ENCODE measurements at places on chromosomes 4 and X.

- no peak for DNase-seq
Observed at GRCh38 chr4:75841641-75842520, 60.4 kb downstream of the PPEF2 start.

- DNase-seq = no peak
Observed at GRCh38 chr4:1537410-1538095, 131.3 kb upstream of the NKX1-1 start.

DNA sequence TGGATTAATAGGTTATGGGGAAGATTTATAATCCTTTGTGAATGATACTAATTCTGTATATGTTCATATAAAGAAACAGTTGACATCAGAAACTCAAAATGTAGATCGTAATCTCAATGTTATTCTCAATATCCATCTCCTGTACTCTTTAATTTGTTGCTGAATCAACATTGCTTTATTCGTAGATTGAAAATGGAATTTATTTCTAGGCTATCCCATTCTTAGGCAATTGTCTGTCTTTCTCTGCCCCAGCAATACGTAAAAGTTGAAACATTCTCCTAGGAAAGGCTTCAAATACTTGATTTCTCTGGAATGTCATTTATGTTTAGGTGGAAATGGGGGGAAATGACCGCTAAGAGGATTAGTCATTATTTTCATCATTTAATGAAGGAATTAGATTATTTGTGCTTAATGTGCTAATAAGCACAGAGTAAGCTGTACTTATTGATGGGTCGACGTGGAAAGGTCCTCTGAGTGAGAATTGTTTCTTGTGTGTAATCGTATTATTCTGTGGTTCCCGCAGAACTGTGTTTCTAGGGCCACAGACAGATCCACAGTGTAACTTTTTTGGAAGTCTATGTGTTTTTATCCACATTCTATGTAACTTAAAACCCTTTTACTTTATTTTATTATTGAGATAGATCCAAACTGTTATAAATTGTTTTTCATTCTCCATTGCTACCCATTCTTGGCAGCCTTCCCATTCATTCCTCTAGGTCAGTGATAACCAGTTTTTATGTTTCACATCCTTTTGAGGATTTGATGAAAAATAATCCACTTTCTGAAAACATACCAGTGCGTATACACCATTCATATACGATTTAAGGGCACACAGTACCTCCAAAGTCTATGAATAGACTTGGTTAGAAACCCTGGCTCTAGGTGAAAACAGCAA is 262.9 kb downstream of the ARHGAP10 start:
- DNase-seq = no peak

GRCh38 chr4:184988611-184989010 is 29.7 kb upstream of the HELT start:
- no peak for DNase-seq

DNA sequence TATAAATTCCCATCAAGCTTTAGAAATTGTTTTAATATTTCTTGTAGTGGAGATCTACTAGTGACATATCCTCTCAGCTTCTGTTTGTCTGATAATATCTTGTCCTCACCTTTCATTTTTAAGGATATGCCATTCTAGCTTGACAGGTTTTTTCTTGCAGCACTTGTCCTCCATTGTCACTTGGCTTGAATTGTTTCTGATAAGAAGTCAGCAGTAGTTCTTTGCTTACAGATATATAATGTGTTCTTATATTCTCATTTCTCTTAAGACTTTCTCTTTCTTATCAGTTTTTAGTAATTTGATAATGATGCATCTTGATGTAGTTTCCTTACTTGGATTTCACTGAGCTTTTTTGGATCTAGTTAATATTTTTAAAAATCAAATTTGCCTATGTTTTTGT is 120.6 kb upstream of the NUDT6 start:
- no peak for DNase-seq

GRCh38 chr4:11218692-11219091 is 210.0 kb downstream of the HS3ST1 start:
- DNase-seq = no peak

DNA sequence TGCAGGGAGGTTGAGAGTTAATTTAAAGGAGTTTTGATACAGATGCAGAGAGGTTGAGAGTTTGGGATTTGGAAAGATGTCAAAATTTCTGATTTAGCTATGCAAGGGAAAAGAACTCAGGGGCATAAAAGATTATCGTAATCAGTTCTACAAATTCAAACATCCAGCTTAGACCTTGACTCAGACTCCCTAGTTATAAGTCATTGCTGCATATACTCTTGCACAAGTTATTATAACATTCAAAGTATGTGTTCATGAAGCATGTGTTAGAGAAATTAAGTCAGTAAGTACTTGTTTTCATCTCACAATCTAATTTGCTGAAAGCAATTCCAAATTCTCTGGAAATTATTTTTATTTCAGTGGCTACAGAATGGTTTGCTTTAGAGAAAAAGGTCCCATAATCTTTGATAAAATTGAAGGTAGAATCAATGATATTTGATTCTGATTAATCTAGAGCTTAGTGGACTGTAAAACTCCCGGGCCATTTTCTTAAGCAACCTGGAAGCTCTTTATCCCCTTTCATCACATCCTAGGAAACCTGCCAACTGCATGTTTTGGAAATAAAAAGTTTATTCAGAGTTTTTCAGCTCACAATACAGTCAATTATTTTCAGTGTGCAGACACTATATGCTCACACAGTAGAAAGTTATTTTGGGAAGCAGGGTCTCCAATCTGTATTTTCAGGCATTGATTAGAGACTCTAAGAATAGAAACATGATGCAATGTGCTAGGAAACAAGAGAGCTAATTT is 132.9 kb upstream of the SPANXC start:
- no peak for DNase-seq

DNA sequence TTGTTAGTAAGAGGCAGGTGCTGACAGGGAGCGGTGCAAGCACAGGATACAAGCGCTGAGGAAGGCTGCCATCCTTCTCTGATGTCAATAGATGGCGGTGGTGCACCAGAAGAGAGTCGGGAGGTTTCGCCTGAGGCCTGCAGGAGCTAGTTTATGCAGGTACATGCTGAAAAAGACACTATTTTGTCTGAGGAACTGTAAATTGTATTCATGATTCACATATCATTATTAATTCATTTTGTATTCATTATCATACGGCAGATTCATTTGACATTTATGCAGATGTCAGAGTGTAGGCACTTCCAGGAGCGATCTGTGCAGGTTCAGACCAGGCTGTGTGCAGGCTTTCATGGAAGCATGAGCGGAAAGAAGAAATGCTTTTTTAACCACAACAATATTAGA is 824.0 kb downstream of the STIM2 start:
- DNase-seq = peak; percentile 64

- no peak for DNase-seq
Observed at GRCh38 chr4:18198653-18199052, 177.1 kb upstream of the LCORL start.

GRCh38 chr4:66035701-66036100 is 365.4 kb upstream of the EPHA5 start:
- no peak for DNase-seq

- no peak for DNase-seq
Observed at GRCh38 chrX:16258882-16259281, 91.6 kb downstream of the MAGEB17 start.

GRCh38 chr4:178086320-178086719 is 644.1 kb upstream of the AGA start:
- no peak for DNase-seq

- DNase-seq = no peak
Observed at GRCh38 chr4:87982446-87983010, 7.0 kb downstream of the SPP1 start.

- no peak for DNase-seq
Observed at GRCh38 chrX:108362026-108362425, 76.2 kb downstream of the COL4A6 start.

GRCh38 chrX:48025561-48025960 is 18.8 kb downstream of the SPACA5 start:
- DNase-seq = peak; percentile 69

DNA sequence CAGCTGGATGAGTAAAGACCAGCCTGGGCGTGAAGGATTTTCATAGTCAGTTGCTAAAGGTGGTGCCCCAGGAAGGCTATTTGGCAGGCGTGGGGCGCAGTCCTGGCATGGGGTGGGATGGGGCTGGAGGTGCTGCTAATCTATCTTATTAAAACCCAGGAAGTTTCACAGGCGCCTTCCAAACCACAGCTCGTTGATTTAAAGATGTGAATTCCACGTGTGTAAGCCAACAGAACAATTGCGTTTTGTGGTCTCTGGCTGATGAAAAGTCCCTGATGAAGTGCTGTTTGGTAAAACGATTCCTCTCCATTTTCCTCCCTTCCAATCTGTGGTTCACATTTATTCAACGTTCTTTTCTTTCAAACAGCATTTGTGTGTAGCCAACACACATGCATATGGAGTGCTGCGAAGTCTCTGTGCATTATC is 105.0 kb downstream of the TBL1X start:
- DNase-seq = no peak

DNA sequence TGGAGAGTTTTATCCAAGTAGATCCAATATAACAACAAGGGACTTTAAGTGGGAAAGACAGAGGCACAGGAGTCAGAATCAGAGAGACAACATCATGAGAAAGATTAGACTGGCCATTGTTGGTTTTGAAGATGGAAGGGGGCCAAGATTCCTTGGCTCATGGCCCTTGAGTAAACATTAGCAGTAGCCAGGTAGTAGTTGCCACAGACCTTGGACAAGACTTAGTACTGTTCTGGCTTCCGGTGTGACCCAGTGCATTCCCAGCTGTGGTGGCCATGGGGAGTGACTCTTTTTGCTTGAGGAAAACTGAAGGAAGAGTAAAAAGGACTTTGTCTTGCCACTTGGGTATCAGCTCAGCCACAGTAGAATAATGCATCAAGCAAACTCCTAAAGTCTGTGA is 462.2 kb upstream of the CPXCR1 start:
- DNase-seq = no peak

- no peak for DNase-seq
Observed at GRCh38 chrX:10467793-10468192, 152.6 kb downstream of the MID1 start.

- no peak for DNase-seq
Observed at GRCh38 chr4:69321153-69321729, 41.0 kb downstream of the UGT2B28 start.

DNA sequence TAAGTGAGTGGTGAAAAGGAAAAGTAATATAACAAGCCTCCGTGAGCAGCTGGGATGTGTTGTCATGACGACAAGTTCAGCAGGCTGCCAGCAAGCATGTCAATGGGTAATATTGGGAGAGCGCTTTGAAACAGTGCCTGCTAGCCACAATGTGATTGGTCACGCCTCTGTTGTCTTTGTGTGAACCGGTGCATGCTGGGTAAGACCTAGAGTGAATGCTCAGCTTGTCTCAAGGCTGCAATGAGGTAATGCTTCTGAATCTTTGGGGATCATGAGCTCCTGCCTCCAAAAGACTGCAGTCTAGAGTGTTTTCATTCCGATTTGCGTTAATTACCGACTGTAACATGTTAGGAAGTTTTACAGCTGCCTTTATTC is 54.9 kb downstream of the STOX2 start:
- DNase-seq = peak; percentile 35

DNA sequence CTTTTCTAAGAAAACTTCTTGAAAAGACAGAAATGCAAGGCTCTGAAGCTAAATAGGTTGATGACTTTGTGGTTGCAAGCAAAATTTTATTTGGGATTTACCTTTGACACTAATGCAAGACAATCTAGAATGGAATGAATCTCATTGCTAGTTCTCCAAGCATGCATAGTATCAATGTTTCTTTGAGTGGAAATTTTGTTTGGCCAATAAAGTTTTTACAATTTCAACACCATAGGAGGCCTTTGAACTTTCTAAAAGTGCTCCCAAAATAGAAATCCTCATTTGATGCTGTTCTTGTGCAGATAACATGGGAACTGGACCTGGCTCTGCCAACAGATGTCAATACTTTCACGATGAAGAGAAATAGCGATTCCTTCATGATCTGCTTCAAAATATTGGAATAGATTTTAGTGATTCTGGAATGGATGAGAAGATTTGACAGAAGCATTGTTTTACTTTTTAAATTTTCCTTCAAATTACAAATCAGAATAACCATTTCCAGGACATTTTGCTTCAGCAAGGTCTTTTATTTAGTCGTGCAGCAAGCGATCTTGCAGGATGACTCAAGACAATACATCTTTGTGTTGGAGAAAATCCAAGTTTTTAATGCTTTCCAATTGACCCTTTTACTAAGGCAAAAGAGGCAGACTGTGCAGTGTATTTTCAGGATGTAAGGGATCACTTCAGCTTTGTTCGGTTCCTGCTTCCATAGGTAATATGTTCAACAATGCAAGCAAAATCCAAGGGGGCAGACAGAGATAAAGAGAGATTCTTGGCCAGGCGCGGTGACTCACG is 51.7 kb upstream of the OTUD4 start:
- DNase-seq = no peak

GRCh38 chr4:39426728-39427127 is 20.0 kb downstream of the KLB start:
- no peak for DNase-seq

DNA sequence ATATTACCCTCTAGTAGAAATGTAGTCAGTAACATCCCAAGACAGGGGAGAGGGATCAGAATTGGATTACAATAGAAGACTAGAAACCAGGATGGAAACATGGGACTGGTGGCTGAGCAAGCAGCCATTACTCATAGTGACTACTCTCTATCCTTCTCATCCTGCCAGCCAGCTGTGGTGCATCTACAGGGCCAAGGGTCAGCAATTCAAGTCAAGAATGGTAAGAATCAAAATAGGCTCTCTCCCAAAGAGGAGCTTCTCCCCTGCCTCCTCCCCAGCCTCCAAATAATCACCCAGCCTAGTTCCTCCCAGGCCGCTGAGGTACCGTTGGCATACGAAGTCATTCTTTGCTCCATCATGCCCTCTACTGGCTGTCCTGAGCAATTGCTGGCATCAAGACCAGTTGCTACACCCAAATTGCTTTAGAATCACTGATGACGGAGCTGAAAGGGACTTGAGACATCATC is 19.4 kb downstream of the AWAT2 start:
- peak; percentile 64 for DNase-seq

- DNase-seq = no peak
Observed at GRCh38 chr4:100081491-100081890, 108.8 kb downstream of the DDIT4L start.

- no peak for DNase-seq
Observed at GRCh38 chr4:68691186-68691585, 20.7 kb upstream of the UGT2B15 start.

DNA sequence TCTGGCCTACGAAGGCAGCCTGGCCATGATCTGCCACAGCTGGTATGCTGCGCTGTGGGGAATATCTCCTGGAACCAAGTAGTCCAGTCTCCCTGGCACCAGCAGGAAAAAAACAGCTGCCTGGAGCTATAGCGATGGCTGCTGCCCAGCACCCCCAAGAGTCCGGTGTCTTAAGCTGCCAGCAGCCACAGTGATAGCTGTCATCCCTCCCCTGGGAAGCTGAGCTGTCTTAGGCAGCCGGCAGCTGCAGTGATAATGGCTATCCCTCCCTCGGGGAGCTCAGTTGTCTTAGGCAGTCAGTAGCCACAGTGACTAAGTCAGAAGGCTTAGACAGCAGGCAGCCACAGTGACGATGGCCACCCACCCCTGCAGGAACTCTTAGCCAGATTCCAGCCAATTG is 205.1 kb downstream of the STPG2 start:
- no peak for DNase-seq

- DNase-seq = no peak
Observed at GRCh38 chrX:100673397-100673953, 29.5 kb downstream of the SRPX2 start.
